Tibial artery (tissue), 4 donors: ENCODE measurements at places on chromosomes 11 and 22.

DNA sequence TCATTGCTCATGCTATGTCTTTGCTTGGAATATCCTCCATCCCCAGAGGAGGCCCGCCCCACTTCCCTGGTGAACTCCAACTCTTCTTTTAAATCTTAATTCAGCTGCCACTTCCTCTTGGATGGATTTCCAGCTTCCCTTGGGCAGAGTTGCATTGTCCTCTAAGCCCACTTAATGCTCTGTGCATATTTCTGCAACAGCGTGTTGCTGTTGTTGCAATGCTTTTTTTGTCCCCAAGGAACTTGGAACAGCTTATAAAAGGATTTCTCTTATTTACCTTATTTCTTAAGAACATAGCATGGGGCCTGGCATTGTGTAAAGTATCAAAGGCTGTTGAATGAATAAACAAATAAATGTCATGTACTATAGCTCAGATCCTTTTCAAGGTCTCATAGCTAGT lies 507.4 kb downstream of the METTL15 start:
- no peak for DNase-seq

DNA sequence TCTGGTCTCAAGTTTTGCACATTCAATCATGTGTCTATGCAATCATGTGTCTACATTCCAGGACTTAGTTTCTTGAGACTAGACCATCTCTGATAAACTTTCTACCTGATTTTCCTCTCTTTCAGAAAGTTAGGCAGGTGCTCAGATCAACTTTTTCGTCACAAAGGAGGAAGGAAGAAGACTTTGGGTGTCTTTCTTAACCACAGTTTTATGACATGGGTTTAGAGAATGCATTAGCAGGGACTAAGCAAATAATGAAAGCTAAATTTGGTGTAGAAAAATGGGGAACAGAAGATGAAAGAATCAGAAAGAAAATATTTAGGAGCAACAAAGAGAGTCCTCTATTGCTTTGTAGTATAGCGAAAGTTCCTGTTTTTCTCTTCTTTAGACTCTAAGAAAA lies 7.7 kb upstream of the GLYATL1B start:
- DNase-seq: no peak

DNA sequence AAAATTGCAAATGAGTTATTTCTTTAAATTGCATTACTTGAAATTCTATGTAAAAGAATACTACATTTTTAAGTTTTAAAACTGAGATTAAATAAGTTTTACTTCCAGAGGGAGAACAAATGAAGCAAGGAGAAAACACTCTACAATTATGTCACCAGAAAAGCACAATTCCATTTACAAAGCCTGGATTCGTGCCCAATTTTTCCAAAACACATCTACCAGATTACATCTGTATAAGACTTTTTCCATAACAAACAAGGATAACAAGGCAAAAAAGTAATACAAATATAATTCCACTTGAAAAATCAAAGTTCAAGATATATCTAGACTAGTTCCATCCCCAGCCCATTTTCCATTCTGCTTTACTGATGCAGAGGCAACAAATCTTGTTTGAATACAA lies 40.5 kb downstream of the MTMR2 start:
- DNase-seq: no peak

DNA sequence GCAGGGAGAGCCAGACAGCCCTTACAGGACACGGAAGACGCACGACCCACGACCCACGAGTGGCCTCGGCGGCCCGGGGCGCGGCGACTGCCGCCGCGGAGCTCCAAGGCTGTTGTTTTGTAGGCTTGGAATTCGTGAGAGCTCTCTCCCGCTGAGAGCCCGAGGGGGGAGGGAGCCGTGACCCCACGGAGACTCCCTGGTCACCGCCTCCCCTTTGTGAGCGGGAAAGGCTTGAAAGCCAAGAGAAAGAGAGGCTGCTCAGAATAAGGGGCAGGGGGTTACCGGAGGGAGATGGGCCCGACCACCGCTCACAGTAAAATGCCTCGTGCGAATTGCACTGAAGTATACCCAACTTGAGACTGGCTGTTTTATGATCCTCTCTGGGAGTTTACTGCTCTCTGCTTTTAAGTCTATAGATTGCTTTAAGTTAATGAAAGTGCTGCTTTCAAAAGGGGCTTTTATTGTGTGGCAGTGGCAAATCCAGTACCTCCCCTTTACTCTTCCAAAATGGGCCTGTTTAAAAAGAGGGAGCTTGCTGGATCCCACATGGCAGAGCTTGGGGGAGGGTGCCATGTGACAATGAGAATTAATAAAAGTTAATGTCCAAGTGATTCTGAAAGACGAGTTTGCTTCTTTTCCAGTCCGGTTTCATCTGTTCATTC lies 2.9 kb downstream of the PKNOX2 start:
- DNase-seq: peak; percentile 75

GRCh38 chr11:103736315-103737036 lies 300.0 kb upstream of the DDI1 start:
- no peak for DNase-seq

DNA sequence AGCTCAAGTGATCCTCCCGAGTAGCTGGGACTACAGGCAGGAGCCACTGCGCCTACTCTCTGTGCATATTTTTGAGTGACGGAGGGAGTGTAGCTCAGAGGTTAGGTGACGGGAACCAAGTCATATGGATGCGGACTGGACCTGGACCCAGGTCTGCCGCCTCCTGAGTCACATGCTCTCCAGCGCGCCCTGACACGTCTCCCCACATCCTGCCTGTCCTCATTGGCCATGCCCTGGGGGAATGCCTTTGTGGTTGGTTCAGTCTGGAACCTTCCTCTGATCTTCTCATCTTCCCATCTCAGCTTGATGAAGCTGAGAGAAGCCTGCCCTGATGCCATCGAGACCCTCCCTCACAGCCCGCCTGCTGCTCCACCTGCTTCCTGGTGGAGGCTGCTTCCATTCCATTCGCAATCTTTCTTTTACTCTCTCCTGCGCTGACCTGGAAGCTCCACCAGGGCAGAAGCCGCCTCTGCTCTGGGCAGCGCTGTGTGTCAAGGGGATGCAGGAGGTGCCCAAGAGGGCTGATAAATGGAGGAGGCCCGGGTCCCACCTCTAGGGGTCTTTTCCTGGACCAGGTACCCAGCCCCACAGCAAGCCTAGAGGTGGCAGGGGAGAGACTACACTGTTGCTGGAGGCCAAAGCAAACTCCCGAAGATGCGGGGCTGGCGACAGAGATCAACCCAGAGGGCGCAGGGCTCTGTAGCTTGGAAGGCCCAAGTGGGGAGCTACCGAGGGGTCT lies 13.9 kb upstream of the BAIAP2L2 start:
- no peak for DNase-seq

DNA sequence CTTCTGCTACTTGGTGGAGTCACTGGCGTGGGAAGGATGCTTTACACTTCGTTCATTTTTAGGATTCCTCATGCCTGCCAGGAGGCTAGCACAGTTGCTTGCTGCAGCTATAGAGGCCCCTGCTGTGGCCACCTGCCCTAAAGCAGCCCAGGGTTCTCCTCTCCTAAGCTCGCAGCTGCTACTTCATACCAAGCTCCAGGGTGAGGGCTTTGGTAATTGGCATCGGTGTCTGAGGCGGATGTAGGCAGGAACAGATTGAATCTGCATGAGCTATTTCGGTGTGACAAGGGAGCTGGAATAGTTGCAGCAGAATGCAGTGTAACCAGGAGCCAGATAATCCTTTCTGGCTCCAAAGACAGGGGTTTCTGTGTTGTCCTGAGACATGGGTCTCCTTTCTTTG lies 133.1 kb downstream of the MICAL2 start:
- DNase-seq: no peak

- no peak for DNase-seq
These were observed 14.2 kb upstream of the MUC6 start for GRCh38 chr11:1050581-1051355.

DNA sequence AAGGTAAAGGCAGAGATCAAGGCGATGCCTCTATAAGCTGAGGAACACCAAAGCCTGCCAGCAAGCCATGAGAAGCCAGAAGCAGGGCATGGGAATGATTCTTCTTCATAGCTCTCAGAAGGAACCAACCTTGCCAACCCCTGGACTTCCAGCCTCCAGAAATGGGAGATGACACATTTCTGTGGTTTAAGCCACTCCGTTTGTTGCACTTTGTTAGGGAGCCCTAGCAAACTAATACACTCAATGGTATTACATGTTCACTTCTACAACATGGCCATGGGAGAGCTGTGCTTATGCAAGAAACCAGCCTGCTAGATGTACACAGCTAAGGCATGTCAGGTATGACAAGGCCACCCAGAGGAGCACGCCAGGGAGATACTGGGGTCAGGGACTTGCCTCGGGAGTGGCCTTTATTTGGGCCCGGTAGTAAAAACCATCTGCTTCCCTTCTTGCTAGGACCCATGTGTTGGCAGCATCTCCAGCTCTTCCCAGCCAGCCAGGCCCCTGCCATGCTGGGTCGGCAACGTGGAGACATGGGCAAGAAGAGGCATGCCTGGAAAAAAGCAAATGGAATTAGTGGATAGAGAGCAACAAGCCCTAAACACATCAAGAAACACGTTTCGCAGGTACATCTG lies 3.6 kb downstream of the C11orf16 start:
- no peak for DNase-seq

DNA sequence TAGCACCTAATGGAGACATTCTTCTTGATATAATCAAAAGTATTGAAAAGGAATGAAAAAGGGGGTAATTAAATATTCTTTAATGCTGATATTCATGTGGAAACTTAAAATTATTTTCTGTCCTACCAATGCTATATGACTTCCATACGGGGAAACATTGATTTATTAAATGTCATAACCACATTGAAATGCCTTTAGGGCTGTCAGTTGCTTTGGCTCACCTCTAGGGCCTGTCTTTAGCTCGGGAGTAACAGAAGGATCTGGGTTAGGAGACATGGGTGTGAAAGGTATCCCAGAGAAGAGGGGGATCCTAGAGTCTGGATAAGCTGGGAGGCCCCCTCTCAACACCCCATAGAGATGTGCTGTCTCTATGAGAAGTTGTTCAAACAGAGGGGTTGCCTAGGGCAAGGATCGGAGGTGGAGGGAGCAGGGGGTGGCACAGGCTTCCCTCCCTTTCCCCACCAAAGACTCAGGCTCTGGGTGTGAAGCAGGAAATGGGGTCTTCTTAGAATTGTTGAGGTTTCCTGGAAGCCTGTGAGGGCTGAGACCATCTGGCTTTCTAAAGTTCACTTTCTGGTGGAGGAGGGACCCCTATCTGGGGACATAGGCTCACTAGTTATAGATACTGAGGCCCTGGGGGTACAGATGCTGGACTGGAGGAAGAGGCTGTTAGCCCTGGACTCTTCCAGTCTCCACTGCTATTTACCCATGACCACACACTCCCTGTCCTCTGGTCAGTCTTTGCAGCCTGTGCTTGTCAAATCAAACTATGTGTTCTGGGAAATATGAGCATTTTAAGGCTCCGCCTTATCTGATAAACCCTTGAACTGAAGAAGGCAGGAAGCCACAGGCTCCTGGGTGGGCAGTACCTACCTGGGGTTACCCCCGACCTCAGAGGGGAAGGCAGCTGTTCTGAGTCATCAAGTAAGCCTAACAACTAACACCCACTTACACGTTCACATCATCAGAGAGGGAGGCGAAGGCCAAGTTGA lies 55.8 kb upstream of the RRAS2 start:
- no peak for DNase-seq

- no peak for DNase-seq
These were observed 11.4 kb upstream of the KCNJ1 start for GRCh38 chr11:128878455-128878854.

GRCh38 chr11:83097429-83098075 lies 25.9 kb upstream of the RAB30 start:
- DNase-seq: no peak

DNA sequence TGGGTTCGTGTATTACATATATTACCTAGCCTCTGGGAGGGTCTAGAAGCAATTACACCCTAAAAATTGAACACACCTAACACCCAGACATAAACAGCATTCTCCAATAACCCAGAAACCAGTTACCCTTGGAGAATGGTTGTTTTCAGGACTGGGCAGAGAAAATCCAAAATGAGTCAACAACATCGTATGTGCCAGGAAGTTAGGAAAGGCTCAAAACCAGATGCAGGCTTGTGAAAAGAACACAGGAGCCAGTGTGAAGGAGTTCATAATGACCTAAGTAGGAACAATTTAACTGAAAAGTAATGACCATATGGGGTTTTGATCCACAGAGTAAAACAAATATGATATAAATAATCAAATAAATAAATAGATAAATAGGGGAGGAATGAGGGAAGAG lies 5.1 kb upstream of the CLPB start:
- no peak for DNase-seq

DNA sequence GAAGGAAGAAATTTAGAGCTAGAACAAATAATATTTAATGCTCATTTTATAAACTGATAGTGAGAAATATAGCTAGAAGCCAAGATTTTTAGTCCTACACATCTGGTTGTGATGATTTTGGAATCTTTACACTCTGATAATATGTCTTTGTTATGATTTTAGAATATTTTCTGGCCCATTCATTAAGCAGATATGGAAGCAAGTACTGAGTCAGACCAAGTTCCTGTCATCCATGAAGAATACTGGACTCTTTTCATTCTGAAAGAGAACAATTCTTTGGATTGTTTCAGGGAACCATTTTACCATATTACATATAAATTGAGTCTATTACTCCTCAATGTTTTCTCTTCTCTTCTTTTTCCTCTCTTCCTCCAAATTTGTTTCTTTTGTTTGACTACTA lies 227.4 kb downstream of the TMEM135 start:
- no peak for DNase-seq

GRCh38 chr11:92969293-92969633 lies 188 bp upstream of the MTNR1B start:
- DNase-seq: no peak

DNA sequence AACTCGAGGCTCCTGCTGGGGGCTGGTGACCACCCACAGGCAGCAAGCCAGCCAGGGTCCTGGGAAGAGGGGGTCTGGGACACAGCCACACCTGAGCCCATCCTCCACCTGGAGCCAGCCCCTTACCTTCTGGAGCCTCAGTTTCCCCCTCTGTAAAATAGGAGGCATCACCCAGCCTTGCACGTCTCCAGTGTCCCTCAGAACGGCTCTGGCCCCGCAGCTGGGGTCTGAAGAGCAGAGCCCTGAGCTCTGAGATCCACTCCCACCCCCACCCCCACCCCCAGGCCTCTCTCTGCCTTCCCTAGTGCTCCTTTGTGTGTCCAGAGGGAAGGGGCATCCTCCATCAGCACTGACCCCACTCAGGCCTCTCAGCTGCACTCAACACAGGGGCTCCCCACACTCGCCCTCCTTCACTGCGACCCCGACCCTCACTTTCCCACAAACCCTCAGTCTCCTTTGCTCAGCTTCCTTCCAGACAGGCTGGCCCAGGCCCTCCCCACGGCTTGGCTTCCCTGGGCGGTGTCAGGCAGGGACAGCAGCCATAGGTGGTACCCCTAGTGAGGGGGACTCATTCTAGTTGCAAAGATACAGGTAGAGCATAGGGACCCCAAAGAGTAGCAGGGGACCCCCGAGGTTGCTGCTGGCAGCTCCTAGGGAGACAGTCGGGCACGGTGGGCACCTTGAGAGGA lies 33.3 kb upstream of the KCNQ1OT1 start:
- no peak for DNase-seq

DNA sequence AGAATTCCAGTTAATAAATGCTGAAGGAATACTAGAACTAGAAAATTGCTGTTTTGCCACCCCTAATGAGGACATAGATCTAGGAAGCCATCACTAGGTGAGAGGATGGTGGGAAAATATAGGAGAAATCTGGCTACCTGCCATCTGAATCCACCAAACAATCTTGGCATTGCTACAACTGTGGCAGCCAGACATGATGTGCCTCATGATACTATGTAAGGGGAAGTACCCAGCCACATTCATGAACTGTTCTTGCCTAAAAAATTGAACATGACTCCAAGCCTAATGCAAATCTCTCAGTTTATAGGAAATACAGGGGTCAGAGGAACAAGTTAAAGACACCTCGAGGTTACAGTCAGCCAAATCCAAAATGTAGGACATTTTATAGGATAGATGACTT lies 72.8 kb downstream of the SFI1 start:
- DNase-seq: no peak

GRCh38 chr11:124101737-124102136 lies 13.5 kb upstream of the VWA5A start:
- DNase-seq: no peak
